ENCODE measurements at places on chromosomes 5 and 9.

- peak; percentile 67 for DNase-seq
Observed at GRCh38 chr9:12775679-12776512, 1.1 kb downstream of the LURAP1L start.

DNA sequence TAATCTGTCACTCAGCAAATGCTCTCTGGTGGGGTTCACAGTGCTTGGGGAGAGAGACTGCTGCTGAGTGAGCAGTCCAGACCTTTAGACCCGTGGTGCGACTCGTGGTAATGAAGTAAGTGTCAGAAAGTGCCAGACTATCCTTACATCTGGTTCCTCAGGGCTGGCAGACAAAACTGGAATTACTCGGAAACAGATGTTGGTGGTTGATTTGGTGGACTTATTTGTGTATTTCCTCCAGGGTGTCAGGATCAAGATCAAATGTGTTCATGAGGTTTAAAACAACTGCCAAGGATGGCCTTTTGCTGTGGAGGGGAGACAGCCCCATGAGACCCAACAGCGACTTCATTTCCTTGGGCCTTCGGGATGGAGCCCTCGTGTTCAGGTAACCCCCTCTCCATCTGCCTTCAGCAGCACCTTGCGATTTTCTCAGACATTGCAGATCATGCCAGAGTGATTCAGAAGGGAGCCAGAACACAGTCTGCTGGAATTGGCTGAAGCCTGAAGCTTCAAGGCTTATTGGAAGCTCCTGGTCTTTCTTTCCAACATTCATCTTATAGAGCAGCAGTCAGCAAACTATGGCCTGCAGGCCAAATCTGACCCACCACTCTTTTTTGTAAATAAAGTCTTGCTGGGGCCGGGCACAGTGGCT is 105.2 kb downstream of the LIFR start:
- DNase-seq: no peak

DNA sequence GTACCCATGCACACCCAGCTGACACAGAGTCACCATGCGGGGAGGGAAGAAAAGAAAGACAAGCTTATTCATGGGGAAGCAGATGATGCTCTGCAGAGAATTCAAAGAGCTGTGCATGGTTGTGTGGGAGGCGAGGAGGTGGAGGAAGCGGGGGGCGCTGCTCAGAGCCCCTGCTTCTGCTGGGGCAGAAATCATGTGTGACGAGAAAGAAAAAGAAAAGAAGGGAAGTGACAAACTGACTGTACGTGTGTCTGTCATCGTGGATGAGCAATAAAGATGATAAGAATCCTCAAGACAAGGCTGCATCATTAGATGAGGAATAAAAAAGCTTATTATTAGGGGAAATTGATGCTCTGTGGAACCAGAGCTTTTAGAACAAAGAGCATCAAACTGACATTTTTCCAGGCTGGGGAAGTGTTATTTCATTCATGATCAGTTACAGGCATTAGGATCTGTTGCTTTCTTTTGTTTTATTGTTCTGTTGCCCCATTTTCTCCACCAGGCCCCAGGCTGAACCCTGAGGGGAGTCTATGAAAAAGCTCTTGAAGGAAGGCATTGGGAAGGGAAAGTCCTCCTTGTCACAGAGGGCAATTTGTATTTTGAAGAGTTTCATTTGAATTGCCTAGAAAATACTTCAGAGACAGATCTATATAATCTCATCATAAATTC is 20.3 kb upstream of the SH3RF2 start:
- DNase-seq: no peak

DNA sequence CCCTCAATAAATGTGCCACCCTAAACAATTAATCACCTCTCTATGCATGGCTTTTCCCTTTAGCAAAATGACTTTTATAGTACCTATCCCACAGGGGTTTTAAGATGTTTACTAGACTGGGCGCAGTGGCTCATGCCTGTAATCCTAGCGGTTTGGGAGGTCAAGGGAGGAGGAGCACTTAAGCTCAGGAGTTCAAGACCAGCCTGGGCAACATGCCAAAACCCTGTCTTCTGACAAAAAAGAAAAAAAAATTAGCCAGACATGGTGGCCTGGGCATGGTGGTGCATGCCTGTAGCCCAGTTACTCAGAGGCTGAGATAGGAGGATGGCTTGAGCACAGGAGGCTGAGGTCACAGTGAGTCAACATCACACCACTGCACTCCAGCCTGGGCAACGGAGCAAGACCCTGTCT is 13.5 kb downstream of the SH3TC2 start:
- no peak for DNase-seq

DNA sequence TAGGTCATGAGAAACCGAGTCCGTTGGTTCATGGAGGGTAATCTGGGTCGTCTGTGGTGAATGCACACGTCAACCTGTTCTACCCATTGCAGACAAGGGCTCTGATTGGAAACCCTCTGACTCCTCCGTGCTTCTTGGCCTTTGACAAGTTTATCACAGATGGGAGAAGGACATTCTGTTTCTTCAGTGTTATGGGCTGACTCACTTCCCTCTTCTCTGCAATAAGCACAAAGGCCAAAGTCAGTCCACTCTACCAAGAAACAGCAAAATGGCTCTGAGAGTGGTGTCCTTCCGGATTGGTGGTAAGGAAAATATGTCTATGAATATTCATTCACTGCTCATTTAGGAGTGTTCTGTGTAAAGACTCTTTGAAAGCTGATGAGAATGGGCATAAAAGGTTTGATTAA is 89.3 kb downstream of the FEM1C start:
- no peak for DNase-seq

DNA sequence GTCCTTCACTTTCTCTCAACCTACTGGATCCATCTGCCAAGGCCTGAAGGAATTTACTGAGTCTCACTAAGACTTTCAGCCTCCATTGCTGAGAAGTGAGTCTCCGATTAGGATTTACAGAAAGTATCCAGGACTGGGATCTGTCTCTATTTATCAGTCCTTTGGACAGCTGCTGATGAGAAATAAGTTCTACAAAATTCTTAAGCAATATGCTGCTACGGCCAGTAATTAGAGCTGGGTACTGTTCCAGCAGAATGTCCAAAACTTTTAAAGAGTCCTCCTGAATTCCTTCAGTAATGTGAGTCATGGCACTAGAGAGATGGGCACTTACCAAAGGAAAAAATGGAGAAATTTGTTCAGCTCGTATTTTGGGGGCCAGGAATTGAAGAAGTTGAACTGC is 5.9 kb downstream of the TEX10 start:
- DNase-seq: no peak

DNA sequence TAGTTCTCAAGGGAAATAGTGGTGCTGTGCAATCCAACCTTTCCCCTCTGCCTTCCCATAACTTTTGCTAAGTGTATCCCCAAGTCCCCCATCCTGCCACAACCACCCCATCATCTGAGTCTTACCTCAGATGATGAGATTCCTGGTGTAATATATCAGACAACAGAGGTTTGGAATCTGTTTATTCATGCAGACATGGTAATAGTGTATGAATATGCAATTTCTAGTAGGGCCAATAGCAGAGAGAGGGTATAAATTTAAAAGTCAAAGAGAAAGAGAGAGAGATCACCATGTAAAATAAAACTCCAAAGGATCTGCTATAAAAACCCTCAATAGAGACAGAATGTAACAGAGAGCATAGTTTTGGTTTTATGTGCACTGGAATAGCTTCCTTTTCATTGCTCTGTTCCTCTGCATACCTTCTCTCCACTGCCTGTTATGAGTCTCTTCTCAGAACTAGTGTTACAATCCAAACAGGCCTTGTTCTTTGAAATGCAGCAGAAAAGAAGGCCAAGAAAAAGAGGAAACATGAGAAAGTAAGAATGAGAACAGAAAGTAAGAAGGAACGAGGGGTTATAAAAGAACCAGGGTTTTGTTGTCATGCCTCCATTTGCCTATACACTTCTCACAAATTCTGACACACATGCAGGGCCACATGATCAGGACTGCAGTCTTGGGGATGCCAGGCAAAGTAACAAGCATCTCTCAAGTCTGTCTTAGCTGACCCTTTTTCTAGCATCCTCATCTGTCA is 278.0 kb downstream of the CETN3 start:
- DNase-seq: peak; percentile 52

DNA sequence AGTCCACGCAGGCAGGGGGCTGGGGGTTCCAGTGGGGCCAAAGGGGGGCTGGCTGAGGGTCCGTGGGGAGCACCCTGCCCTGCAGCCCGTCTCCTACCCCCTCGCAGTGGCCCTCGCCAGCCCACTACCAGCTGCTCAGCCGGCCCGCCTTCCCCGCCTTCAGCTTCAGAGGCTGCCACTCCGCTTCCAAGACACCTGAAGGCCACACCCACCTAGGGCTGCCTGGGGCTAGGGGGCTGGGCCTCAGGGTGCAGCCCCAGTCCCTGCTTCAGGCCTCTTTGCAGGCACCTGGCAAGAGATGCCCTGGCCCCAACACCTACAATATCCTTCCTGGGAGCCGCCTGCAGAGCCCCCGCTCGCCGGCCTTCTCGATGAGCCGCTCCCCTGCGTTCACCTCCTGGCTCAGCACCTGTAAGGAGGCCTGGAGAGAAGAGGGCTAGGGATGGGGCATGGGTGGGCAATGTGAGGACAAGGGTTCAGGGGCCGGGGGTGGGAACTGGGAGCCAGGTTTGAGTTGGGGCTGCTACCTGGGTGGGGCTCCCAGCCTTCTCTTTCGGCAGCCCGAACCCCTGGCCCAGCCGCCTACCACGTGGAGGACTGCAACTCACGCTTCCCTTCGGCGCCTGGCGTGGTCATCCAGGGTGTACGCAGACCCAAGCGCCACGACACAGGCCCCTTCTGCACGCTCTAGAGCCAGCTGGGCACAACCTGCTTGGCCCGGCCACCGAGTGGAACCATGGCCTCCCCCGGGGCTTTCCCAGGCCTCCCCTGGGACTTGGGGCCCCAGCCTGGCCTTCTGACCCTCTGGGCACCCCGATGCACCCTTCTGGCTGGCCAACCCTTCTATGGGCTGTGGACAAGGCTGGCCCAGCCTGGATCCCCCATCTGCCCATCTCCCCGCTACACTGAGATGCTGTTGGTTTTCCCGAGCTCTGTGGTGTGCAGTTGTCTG is 1.7 kb downstream of the STPG3 start:
- DNase-seq: no peak

- DNase-seq: peak; percentile 69
Observed at GRCh38 chr9:123608104-123608503, 252.1 kb downstream of the CRB2 start.

DNA sequence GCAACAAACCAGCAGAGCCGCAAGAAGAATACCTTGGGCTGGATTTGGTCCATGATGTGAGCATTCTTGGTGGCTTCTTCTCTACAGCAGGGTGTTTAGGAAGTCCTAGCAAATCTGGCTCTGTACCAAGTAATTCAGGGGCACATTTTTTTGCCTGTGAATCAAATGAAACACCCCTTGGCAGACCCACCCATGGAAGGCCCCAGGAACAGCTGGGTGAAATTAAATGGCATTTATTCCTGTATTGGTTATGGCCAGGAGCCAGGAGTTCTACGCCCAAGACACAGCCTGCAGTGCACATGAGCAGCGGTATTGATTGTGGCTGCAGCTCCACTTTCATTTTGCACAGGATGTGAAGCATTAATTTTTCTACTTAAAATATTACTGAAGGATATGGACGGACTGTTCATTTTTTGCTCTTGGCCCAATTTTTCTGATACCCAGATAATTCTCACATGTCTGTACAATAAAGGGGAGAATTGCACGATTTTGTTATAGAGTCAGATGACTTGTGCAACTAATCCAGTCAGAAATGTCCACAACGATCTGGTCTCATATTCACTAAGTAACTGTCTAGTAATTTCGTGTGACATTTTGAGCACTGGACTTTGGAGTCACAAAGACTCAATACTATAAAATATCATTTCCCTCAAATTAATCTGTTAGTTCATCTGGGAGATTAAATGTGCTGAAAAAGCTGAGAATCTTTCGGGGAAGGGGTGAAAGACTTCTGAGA is 120.7 kb upstream of the APC start:
- no peak for DNase-seq

DNA sequence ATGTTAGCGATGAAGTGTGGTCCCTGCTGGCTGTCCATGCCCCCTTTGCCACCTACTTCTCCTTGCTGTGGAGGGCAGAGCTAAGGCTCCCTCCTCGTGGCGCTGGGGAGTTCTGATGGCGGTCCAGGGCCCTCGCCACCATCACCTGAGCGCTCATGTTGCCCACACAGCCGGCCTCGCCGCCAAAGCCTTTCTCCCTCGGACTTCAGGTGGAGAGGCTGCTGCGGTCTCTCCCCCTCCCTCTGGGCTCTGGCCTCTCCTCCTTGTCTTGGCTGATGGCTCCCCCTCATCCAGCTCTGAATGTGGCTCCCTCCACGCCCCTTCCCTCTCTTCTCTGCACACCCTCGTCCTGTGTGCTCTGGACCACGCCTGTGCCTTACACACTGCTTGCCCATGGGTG is 14.5 kb upstream of the LPCAT1 start:
- DNase-seq: no peak

DNA sequence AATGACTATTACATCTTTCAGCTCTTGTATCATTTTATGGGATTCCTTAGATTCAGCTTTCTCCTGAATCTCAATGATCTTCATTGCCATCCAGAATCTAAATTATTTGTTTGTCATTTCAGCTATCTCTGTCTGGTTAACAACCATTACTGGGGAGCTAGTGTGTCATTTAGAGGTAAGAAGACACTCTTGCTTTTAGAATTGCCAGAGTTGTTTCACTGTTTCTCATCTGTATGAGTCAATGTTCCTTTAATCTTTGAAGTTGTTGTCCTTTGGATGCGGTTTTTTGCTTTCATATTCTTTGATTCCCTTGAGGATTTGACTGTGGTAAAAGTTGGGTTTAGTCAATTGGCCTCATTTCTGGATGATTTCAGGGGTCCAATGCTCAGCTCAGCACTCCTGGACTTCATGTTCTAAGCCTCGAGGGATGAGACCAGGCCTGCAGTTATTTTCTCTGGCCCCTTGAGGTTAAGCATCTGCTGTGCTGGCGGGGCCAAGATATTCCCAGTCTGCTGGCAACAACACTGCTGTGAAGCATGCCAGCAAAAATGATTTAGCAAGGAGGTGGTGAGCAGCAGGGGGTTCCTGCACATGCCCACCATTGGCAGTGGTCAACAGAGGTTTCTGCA is 102.4 kb upstream of the PCSK5 start:
- no peak for DNase-seq

- DNase-seq: no peak
Observed at GRCh38 chr9:77907585-77907984, 124.0 kb downstream of the GNAQ start.

DNA sequence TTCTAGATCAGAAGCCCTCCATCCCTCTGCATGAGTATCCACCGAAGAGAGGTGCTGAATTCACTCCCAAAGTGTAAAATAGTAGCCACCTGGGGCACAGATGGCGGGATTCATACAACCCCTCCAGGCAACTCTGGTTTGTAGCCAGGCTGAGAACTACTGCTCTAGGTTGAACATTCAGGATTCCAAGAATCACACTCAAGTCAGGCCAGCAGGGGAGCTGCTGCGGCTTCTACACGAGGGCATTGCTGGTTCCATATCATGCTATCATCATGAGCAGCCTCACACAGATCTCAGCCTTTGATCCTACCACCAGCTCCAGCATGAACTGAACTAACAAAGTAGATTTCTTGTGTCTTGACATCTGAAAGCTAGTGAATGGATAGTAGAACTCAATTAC is 367.9 kb downstream of the DIRAS2 start:
- no peak for DNase-seq

- peak; percentile 6 for DNase-seq
Observed at GRCh38 chr9:128136816-128137793, 9.6 kb upstream of the PTGES2 start.

GRCh38 chr5:112419164-112419985 is at the start of gene EPB41L4A:
Gene EPB41L4A, minus strand, starts transcription at chr5:112419277. Its CDS starts 238 bp downstream, at chr5:112419039.
- DNase-seq: peak; percentile 56
